ENCODE measurements at places on chromosomes 16 and 17.
A peak's percentile ranks its signal among the peaks of the same experiment; 100 is the strongest.

DNA sequence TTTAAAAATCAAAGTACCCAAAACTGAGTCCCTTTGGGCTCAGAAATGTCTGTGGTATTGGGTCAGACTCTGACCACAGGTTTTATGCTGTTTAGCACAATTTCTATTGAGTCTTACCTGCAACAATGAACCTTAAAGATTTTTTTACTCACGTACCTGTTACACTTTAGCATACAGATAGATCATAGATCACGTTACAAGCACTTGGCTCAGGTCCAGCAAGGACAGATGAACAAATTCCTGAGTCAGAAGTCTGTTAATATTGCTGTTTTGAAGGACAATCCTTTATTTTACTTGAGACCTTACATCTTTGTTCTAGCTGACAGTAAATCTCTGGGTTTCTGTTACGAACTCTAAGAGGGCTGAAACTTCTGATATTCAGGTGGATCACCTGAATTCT lies 12.8 kb downstream of the SLC7A6OS start:
- no peak for ATAC-seq

DNA sequence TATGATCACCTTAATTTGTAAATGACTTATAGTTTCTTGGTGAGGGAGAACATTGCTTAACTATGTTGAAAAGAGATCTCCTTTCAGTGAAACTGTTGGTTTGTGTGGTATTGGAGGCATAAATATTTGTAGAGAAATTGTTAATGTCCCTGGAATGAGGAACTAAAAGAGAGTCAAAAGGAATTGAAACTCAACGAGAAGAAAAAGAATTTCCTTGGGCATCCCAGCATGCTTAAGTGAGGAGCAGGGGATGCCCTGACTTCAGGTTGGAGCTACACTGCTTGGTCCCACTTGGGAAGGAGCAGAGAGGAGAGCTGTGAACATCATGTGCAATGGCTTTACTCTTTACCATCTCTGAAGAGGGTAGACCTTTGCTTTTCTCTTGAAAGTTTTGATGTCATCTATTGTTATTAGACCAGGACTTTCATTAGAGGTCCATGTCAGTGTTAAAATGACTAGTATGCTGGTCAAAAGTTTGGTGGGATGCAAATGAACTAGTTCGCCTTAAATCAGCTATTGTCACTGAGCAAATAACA lies 21.7 kb downstream of the KRT23 start:
- no peak for ATAC-seq

- no peak for ATAC-seq
These were observed 952 bp downstream of the ENKD1 start for GRCh38 chr16:67665598-67665997.

DNA sequence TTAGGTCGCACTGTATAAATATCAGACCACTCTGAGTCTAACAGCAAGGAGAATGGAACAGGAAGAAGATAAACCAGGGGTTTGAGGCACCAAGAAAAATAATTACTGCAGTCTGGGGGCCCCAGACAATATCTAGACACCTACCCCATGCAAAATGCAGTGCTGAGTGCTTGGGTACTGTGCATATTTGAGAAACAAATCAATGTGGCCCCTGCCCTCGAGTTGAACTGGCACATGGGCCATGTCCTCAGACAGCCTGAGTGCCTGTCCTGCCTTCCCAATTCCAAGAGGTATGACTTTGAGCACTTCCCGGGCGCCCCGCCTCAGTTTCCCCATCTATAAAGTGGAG lies 6.2 kb upstream of the CIITA start:
- no peak for ATAC-seq

- ATAC-seq = no peak
These were observed 121.4 kb downstream of the ZNF778 start for GRCh38 chr16:89338863-89339262.

- ATAC-seq = peak; percentile 78
These were observed 486.7 kb upstream of the SALL1 start for GRCh38 chr16:51637770-51638094.

GRCh38 chr16:86062271-86062965 lies 163.5 kb downstream of the IRF8 start:
- ATAC-seq = no peak

DNA sequence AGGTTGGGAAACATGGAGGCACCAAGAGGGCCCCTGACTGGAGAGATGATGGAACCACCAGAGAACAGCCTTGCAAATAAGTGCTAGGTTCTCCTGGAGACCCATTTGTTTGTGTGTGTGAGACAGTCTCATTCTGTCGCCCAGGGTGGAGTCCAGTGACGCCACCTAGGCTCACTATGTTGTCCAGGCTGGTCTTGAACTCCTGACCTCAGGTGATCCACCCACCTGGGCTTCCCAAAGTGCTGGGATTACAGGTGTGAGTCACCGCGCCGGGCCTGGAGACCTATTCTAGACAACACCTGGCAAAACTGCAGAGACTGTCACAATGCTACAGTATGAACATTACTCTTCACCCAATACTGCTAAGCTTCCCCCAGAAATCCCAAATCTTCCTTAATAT lies 1.5 kb downstream of the NPLOC4 start:
- ATAC-seq = no peak

- no peak for ATAC-seq
These were observed 4.4 kb downstream of the CREBBP start for GRCh38 chr16:3876160-3876559.

- no peak for ATAC-seq
These were observed 14.4 kb downstream of the PIPOX start for GRCh38 chr17:29057361-29057760.

- no peak for ATAC-seq
These were observed 129.8 kb downstream of the TANC2 start for GRCh38 chr17:63095879-63096278.

- ATAC-seq = no peak
These were observed 7.4 kb downstream of the NTHL1 start for GRCh38 chr16:2040041-2040786.

- no peak for ATAC-seq
These were observed 3.3 kb upstream of the ZC3H7A start for GRCh38 chr16:11800382-11800718.

- peak; percentile 46 for ATAC-seq
These were observed 199.8 kb upstream of the CHMP6 start for GRCh38 chr17:80791758-80792284.

- ATAC-seq = no peak
These were observed 119.4 kb upstream of the METRNL start for GRCh38 chr17:82959990-82960418.

GRCh38 chr16:30407804-30408534 lies 563 bp downstream of the ZNF771 start:
- ATAC-seq = peak; percentile 42

- ATAC-seq = no peak
These were observed 29.2 kb downstream of the TBX4 start for GRCh38 chr17:61481421-61481820.

- ATAC-seq = no peak
These were observed 2.7 kb downstream of the ESRP2 start for GRCh38 chr16:68233085-68233834.

DNA sequence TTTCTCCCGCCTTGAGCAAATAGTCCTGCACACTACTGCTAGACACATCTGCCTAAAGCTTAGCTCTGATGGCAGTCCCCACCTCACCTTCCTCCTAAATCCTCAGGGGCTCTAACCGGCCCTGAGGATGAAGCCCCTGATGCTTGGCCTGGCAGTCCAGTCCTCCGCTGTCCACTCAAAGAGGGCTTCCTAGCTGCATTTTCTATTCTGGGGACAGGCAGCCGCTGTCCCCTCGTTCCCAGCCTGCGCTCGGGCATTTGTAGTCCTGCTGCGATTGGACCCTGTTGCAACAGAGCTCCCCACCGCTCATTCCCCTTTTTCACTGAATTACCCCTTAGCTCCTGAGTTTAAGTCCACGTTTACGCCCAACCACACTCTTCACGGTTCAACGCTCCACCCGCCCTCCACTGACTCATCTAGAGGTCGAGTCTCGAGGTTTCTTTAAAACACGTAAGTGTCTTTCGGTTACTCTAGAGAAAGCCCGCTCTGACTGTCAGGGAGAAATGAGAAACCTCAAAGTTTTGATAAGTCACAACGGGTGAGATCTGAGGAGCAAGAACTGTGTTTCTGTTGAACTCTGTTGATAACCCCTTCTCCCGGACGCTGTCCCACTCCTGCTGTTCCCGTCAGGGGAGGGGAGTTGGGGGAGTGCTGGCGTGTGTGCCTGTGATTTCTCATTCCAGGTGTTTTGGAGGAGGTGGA lies 4.5 kb downstream of the CCR7 start:
- no peak for ATAC-seq

DNA sequence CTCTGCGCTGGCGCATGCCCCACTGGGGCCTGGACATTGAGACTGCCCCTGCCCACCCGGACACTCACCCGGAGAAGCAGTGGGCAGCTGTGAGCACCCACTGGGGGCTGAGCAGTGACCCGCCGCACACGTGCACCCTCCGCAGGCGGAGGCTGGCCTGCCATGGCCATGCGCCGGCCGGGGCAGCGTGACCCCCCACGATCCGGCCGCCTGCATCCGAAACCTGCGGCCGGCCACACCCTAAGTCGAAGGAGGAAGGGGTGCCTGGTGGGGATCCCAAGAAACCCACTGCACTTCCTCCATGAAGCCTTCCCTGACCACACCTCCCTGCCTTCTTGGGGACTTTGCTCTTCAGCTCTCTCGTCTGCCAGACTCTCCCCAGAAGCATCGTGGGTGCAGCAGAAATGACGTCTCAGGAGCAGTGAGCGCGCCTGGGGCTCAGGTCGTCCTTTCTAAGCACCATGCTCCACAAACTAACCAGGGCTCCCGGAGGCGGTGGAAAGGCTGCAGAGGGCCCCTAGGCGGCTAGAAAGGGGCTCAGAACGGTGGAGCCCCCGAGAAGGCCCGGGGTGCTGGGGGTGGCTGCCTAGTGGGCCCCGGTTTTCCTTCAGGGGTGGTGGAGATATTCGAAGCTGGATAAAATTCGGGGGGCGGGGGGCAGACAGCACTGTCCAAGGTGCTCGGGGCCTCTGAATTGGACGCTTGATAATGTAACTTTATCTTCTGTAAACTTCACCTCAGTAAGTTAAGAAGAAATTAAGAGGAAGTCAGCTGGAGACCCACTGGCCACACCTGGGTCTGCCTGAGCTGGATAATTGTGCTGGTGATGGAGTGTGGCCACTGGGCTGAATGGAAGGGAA lies 1.5 kb downstream of the TPSG1 start:
- ATAC-seq = no peak

- ATAC-seq = no peak
These were observed 3.1 kb downstream of the CDC6 start for GRCh38 chr17:40290629-40291280.

GRCh38 chr17:61414141-61414935 lies 14.7 kb downstream of the TBX2 start:
- no peak for ATAC-seq

DNA sequence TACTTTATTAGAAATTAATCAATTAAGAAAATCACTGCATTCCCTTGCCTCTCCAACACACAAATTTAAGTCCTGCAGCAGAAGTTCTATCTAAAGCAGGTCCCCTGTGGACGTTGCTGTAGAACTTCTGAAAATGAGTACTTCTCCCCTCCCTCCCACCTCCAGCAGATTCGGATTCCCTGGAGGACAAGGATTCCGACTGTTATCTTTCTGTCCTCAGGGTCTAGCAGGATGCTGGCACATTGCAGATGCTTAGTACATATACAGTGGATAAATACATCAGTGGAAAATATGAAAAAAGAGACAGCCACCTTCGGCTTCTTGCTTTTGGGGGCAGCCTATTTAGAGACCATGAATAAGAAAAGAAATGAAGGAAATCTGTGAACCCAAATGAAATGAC lies 32.1 kb downstream of the NTN1 start:
- ATAC-seq = no peak

- ATAC-seq = peak; percentile 64
These were observed 29.3 kb upstream of the SMIM36 start for GRCh38 chr17:55540414-55541091.

- ATAC-seq = no peak
These were observed 179.1 kb downstream of the ABCC12 start for GRCh38 chr16:47976636-47977210.

GRCh38 chr17:37725021-37725595 lies 19.8 kb downstream of the HNF1B start:
- no peak for ATAC-seq

DNA sequence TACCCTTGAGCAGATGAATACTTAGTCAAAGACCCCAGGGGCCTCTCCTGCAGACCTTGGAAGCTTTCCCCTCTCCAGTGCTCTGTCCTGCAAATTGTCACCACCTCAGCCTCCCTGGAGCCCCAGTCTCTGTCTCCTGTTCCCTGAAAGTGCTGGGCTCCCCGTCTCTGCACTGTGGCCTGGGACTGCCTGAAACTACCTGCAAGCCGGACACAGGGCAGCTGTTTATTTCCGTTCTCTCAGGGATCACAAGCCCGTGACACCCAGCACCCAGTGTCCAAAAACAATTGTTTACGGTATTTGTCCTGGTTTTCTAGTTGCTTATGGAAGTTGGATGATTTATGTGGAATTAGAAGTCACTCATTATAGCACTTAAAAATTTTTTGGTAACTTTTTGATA lies 81.6 kb upstream of the CHMP6 start:
- ATAC-seq = no peak

DNA sequence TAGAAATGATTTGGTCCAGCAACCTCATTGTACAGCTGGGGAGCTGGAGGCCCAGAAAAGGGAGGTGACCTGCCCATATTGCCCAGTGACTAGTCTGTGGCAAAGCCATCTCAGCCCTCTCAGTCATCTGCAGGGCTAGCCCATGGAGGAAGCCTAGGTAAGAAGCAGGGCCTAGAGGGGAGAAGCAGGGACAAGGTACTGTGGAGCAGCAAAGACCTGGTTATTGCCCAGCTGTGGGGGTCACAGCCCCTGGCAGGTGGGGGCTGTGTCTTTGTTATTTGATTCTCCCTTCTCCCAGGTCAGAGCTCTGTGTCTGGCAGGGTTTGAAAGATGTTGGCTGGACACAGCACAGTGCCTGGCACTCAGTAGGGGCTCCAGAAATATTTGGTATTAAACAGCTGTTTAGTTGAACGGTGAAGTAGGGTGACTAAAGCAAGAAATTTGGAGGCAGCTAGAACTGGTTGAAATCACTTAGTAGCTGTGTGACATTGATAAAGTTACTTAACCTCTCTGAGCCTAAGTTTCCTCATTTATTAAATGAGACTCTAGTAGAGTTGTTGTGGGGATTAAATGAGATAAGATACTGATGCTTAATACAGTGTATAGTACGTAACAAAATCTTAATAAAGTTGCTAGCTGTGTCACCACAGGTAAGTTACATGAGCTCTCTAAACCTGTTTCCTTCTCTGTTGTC lies 17.3 kb downstream of the CCR7 start:
- no peak for ATAC-seq

GRCh38 chr17:31495022-31495885 lies 103.8 kb downstream of the RAB11FIP4 start:
- no peak for ATAC-seq

DNA sequence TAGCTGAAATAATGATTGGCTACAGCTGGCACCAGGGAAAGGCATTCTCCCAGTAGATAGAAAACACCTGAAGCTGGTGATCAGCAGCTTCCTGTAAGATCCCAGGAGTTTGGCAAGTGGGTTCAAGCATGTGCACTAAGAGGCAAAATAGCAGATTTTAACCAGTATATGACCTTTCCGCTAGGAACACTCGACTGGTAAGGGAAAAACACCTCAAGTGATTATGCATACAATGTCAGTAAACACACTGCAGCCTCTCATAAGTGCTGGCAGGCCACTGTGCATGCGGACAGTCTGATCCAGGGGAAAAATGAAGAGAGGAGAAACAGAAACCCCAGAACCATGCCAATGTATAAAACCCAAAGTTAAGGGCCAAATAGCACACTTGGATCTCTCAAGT lies 49.0 kb upstream of the HLF start:
- ATAC-seq = no peak

All from motor neuron (in vitro differentiated cells).